CD8-positive, alpha-beta T cell (primary cell): ENCODE measurements at places on chromosomes 4 and X. TPM values are rescaled to one million over a fixed set of nuclear protein-coding genes. Genes with fewer than 3 reads are reported as not detected.

GRCh38 chrX:124747295-124747694 lies 400.9 kb downstream of the SH2D1A start:
- DNase-seq: no peak

GRCh38 chr4:44493924-44494323 lies 45.3 kb upstream of the KCTD8 start:
- DNase-seq: no peak

GRCh38 chr4:71066737-71067716 lies 73.6 kb downstream of the DCK start:
- DNase-seq: no peak

GRCh38 chr4:54274795-54275665 lies 45.9 kb downstream of the PDGFRA start:
- no peak for DNase-seq

GRCh38 chr4:112329672-112330375 lies 32.7 kb downstream of the ALPK1 start:
- no peak for DNase-seq

- no peak for DNase-seq
Observed at GRCh38 chr4:121968859-121969258, 17.0 kb upstream of the TRPC3 start.

DNA sequence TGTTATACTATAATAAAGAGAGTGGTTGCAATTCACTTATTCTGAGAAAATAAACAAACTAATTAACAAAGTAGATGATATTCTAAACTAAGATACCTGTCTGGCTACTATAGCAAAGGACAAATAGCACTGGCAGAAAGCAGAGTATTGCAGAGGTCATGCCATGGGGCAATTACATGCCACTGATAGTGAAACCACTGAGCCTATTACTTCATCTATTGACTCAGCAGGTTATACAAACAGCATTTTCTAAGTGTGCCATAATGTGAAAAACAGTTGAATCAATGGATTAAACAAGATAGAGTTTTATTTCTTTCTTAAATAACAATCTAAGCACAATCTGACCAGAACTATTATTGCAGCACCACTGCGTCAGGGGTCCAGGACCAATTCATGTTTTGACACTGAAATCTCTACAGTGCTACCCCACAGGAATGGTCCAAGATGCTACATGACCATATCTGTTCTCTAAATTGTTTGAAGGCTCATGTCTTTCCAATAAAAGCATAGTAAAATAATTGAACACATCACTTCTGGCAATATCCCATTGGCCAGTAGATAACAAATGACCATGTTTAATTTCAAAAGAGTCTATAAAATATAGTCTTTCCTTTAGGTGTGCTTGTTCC lies 389.5 kb upstream of the GRID2 start:
- no peak for DNase-seq

GRCh38 chrX:17053502-17053901 lies 107.0 kb downstream of the REPS2 start:
- no peak for DNase-seq

GRCh38 chr4:4800646-4801408 lies 58.6 kb upstream of the MSX1 start:
- no peak for DNase-seq

DNA sequence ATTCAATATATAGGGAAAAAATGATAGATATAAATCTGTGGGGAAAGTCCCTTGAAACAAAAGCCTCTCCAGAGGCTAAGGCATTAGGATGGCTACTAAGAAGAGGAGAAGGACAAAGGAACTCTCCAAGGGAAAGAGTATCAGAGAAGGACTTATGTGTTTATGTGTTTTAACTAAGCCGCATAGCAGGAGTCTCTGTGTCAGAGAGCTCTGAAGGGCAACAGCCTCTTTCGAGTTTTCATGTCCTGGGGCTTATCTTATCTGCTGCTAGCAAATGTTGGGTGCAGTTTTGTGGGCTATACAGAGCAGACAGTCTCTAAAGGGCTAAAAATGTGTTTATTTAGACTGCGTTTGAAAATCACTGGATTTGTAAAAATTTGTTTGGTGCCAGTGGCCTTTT lies 1145.6 kb upstream of the DIAPH2 start:
- DNase-seq: no peak

GRCh38 chr4:110224142-110224541 lies 25.7 kb upstream of the ELOVL6 start:
- no peak for DNase-seq

DNA sequence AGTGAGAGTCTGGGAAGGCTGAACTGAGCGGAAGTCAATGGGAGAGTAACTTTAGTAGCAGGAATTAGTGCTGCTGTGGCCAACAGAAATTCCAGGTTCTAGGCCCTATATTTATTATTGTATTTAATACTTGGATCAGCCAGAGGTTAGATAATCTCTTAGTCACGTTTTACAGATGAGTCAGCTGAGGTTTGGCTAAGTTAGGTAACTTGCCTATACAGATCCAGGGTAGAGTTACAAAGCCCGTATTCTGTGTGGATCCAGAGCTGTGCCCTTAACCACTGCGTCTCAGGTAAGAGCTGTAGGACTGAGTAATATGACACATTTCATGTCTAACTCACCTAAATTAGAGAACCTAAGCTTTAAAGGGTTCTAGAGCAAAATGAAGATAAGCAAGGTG lies 20.5 kb downstream of the PSMD10 start:
- no peak for DNase-seq

DNA sequence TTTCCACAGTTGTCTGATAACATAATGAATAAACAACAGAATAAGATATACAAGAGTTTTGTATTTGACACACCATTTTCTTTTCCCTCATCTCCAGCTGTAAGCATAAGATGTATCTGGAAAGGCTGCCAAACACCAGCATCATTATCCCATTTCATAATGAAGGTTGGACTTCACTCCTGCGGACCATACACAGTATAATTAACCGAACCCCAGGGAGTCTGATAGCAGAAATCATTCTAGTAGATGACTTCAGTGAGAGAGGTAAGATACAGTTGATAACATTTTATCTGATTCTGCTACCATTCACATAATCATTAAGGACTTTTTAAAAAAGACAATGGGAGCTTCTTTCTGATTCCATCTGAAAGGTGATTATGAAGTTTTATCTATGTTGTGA lies 535.2 kb downstream of the GALNTL6 start:
- DNase-seq: no peak

The TGIF2LX gene
- total RNA-seq: not detected

The NUDT11 gene
- 1.6 TPM for total RNA-seq

The NRK gene
- not detected for total RNA-seq

The OTC gene
- not detected for total RNA-seq

The SSX4 gene
- not detected for total RNA-seq

The CXXC4 gene
- total RNA-seq: not detected

The GABRB1 gene
- total RNA-seq: not detected

The ITIH6 gene
- total RNA-seq: not detected

The CCDC149 gene
- not detected for total RNA-seq
